ENCODE measurements at places on chromosomes 2 and 18. TPM values are rescaled to one million over a fixed set of nuclear protein-coding genes. Genes with fewer than 3 reads are reported as not detected.

- no peak for DNase-seq
These were observed 19.7 kb upstream of the DCTN1 start for GRCh38 chr2:74399785-74400184.

GRCh38 chr2:194182888-194183287, 1474.1 kb upstream of the SLC39A10 start:
- no peak for DNase-seq

Gene NR4A2
- 27.8 TPM for total RNA-seq

Gene GLI2
- not detected for total RNA-seq

DNA sequence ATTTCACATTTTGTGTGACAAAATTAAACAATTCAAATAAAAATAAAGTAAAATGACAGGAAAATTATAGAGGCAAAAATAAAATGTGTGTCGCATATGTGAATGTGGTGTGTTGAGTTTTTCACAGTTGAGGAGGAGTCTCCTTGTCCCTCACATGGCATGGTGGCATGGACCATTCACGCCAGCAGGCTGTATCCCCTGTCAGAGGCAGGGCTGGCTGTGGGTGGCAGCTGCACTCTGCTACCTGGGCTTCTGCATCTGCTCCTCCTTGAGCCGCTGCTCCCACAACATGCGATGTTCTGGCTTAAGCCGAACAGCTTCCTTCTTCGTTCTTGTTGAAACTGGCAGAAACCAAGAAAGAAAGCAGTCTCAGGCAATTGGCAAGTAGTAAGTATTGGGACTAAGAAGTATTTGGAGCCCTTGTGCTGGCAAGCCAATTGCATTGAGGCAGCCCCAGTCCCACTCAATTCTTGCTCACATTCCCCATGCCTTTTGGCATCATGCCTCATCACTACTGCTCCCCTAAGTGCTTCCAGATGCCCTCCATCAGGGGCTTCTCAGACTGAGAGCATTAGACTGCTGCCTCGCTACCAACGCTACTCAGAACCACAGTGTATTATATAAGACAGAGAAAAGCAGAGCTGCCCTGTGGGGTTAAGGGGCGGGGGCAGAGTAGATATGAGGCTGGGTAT, 177.9 kb upstream of the NABP1 start:
- no peak for DNase-seq

- DNase-seq = no peak
These were observed 68.2 kb downstream of the ZSWIM2 start for GRCh38 chr2:186780701-186781316.

DNA sequence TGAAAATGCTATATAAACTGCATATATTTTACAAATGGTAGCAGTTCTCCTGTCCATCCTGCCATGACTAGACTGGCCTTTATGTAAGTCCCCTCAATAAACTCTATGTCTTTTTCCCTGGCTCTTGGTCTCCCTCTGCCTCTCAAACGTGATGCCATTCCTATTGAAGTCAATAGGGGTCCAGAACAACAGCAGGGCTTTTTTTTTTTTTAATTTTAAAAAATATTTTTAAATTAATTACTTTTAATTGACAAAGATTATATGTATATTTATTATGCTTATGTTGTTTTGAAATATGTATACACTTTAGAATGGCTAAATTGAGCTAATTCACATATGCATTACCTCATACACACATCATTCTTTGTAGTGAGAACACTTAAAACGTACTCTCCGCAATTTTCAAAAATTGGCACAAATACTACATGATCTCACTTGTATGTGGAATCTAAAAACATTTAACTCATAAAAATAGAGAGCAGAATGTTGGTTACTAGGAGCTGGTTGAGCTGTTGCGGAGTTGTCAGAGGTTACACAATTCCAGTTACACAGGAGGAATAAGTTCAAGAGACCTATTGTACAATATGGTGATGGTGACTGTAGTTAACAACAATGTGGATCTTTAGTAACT, 123.1 kb downstream of the LRRTM4 start:
- no peak for DNase-seq

- DNase-seq = no peak
These were observed 9.6 kb downstream of the IFIH1 start for GRCh38 chr2:162308747-162309503.

- DNase-seq = no peak
These were observed 104.5 kb downstream of the ACAA2 start for GRCh38 chr18:49708662-49709346.

DNA sequence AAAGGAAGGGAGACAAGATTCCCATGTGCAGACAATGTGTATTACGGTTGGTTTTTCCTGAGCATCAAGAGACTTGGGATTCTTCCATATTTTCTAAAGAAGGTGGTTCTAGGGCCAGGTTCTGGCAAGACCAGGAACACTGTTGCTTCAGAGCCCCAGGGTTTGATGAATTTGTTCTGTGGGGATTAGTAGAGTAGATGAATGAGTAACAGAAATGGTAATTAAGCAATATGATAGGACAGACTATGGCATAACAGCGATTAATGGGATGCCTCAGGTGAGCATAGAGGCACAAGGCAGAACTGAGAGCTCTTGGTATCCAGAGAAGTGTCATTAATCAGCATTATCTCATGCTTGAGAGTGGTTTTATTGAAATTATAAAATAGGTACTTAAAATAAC, 82.8 kb upstream of the PNPT1 start:
- DNase-seq = no peak

DNA sequence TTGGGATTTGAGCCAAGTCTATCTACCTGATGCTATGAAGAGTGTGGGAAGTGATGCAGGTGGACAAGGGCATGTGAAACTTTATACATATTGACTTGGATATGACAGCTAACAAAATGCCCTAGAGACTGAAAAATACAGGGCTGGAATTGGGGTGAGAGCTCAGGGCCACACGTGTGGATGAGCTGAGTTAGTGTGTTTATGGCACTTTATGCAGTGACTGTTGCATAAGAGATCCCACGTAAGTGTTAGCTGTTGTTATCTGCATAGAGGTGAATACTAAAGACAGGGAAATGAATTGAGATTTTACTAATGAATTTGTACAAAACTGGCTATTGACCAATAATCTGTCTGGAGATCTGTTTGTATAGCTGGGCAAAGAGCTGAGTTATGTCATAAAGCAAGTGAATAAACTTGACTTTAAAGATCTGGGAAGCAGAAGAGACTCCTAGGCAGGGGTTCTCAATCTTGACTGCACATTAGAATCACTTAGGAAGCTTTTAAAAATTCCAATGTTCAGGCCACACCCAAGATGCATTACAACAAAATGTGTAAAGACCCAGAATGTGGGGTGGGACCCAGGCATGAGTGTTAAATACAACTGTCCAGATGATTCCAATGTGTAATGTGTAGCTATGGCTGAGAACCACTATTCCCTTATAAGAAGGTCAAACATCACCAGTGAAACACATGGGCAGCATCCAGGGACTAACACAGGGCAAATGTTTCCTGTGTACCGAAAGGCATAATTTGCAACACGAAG, 74.2 kb upstream of the STK17B start:
- no peak for DNase-seq

DNA sequence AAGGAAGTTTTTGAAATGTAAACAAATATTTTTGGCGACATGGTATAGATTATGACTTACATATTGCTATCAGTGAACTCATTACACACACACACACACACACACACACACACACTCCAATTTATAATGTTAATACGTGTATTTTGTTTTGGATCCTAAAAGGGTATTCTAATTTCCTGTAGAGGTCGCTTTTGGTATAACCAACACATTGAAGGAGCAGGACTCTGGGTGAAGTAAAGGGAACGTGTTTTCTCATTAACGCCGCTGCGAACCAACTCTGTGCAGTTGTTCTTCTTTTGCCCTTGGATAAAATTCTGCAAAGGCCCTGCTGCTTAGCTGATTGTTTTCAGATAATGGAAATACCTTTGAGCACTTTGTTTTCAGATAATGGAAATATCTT, 190.4 kb downstream of the PMAIP1 start:
- DNase-seq = no peak

GRCh38 chr2:24883946-24884345, 36.1 kb downstream of the ADCY3 start:
- no peak for DNase-seq

DNA sequence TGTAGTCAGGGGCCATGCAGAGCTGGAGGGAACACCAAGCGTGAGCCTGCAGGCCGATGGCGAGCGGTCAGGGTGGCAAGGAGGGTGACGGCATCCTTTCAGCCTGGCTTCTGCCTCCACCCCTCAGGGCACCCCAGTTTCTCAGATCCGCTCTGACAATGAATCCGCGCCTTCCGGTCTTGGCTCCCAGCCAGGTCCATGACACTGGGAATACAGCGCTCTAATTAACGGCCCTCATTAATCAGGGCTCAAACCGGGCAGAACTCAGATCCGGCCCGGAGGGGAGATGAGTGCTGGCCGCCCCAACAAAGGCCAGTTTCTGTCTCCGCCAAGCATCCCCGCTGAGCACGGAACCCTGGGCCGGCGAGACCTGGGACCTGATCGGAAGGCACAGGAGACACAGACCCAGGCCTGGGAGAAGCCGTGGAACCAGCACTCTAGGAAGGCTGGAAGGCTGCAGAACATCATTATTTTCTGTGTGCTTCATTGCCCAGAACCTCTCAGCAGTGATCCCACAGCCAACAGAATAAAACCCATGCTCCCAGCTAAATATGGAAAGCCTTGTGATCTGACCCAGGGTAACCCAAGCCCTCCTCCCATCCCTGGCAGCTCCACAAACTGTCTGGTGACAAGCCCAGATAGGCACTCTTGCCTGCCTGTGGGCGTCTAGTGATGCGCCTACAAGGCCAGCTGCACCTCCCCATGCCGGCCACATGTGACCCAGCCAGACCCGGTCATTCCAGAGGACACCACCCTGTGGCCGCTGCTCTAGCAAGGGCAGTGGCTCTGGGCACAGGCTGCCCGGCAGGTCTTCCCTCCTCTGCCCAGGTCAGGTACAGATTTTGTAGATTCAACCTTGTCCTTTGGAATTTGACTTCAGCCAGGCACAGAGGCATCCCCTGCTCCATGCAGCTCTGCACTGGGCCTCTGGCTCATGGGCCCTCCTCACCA, 438.7 kb upstream of the MYT1L start:
- DNase-seq = no peak

DNA sequence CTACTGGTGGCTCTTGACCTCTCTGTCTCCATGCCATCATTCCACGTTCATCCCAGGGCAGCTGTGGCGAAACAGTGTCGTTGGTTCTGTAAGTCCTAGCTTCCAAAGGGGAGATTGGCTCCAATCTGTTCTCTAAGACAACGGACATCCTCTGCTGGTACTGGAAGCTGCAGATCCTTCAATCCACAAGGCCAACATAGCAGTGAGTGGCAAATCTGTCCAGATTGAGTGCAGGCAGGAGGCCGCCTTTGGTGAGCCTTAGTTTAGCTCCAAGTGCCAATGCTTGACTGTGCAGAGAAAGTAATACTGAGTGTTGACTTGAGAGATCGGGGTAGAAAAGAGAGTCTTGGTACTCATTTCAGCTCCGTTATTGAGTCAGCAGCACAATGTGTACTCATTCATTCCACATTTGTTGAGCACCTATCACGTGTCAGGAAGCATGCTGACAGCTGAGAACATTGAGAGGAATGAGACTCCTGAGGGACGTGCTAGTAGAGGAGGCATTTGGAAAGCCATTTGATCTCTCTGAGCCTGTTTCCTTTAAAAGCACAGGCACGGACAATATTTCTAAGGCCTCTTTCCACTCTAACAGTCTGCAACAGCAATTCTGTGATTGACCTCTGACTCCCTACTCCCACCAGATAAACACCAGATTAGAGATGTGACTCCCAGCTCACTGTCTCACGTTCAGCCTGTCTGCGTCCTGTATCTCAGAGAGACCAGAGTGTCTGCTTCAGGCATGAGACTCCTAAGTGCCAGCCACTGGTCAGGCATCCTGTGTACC, 306.0 kb downstream of the CLIP4 start:
- DNase-seq = no peak

DNA sequence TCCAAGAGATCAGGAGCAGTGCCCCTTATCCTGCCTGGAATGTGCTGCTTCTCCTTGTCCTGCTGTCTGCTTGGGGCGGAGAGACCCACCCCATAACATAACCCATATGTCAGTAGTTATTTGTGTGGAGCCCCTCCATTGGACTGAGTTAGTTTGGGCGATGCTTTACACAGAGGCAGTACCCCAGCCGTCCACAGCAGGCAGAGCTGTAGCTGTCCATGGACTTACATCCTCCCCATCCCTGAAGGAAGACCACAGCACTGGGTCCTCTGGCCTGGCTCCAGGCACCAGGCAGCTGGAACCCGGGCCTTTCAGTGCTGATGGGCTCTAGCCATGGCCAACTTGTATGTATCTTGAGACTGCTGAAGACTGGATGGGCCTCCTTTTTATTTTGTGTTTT, 20.3 kb downstream of the GKN2 start:
- no peak for DNase-seq

Gene ICOS
- 177 TPM for total RNA-seq

DNA sequence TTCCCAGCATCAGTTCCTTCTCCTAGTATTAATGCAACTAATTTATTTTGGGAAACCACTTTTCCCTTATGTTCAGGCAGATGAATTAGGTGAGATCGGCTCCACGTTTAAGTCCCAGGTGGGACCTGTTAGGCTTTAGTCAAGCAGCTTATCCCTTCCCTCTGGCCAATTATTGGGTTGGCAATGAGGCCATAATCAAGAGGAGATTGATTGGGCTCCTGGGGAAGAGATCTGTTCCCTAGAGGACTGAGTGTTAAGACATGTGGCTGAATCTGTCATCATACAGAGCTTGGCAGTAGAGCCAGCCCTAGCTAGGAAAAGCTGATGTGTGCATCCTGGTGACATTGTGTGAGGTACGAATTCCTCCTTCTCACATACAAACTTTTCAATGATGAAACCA, 104.4 kb downstream of the PTH2R start:
- DNase-seq = no peak

DNA sequence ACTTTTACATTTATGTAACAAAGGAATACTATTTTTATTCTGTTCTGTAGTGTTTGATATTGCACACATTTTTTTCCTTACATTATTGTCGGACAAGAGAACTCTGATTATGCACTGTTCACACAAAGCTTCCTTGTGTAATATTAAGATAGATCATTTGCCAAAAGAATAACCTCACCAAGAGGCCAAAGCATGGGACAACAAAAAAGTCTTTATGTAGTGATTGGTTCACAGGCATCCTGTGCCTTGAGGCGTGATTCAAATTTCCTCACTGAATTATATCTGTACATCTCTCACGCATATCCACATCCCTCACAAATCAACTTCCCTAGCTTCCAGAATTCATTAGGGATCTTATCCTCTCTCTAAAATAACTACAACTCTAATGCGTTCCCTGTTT, 642.7 kb downstream of the NR4A2 start:
- DNase-seq = no peak
